ENCODE measurements at places on chromosomes 6 and 20.

DNA sequence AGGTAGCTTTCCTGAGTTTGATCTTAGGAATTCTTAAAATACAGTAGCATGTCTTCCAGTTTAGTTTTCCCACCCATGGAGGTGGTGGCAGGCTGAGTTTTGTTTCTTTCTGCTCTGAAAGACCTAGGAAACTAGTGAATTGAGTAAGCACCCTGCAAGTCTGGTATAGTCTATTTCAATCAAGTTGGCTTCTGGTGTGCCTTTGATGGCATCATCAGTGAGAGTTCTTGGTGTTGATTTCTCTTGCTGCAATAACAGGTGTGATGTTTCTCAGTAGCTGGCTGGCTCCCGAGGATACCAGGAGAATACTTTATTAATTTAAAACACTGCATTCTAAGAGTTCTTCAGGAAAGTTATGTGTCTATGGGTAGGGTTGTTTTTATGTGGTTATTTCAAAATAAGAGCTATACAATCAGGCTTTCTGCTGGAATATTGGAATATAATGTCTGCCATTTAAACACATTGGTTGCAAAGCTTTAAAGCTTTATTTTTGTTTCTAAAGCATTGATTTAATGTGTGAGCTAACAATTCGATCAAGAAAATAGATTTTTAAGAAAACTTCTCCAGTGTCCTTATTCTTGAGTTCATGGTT, 19.0 kb downstream of the VAPB start:
- DNase-seq: no peak

DNA sequence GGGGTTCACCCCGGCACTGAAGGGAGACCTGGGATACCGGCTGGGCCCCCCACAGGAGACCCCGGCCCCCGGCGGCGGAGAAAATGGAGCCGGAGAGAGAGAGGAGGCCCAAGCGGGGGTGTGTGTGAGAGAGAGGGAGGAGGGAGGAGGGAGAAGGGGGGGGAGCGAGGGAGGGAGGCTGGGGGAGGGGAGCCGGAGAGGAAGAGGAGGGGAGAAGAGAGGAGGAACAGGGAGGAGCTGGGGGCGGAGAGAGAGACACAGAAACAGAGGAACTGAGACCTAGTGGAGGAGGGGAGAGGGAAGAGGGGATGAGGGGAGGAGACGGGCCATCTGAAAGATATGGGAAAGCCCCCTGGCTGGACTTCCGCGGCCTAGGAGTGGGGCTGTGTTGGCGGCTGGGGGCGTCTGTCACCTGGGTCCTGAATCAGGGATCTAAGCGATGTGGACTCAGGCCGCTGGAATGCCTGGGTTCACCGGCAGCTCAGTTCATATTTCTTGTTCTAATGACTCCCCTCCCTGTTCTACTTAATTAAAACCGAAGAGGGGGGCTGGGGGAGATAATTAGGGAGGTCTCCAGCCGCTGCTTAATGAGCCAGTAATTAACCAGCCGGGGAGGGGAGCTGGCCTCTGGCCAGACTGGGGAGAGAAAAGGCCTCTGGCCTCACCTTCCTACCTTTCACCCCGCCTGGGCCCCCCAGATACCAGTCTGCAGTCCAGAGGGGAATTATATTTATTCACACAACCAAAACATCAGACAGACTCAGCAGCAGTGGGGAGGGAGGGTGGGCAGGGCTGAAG, at the start of gene PBX2:
PBX2 (minus strand) TSS at position 149 of the 798 bp plus-strand sequence. CDS start 287 bp downstream, outside the sequence.
- peak; percentile 60 for DNase-seq

- no peak for DNase-seq
Measured at GRCh38 chr6:92341201-92341600, 1078.2 kb downstream of the EPHA7 start.

GRCh38 chr20:53736122-53736756, 142.6 kb upstream of the ZNF217 start:
- DNase-seq: no peak

- no peak for DNase-seq
Measured at GRCh38 chr6:154457881-154458284, 52.6 kb downstream of the CNKSR3 start.

- no peak for DNase-seq
Measured at GRCh38 chr20:18571578-18571977, 4.3 kb downstream of the SMIM26 start.

DNA sequence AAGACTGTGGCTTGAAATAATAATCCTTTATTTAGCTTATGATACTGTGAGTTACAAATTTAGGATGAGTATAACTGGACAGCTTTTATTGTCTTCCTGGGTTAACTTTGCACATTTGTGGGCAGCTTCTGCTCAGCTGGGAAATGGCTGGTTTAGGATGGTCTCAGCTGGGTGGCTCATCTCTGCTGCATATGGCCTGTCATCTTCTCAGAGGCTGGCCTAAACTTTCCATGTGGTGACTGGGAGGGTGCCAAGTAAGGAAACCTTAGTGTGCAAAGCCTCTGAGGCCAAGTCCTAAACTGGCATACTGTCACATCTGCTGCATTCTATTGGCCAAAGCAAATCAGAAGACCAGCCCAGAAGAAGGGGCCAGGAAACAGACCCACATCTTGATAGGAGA, 40.2 kb downstream of the BTBD3 start:
- DNase-seq: no peak

DNA sequence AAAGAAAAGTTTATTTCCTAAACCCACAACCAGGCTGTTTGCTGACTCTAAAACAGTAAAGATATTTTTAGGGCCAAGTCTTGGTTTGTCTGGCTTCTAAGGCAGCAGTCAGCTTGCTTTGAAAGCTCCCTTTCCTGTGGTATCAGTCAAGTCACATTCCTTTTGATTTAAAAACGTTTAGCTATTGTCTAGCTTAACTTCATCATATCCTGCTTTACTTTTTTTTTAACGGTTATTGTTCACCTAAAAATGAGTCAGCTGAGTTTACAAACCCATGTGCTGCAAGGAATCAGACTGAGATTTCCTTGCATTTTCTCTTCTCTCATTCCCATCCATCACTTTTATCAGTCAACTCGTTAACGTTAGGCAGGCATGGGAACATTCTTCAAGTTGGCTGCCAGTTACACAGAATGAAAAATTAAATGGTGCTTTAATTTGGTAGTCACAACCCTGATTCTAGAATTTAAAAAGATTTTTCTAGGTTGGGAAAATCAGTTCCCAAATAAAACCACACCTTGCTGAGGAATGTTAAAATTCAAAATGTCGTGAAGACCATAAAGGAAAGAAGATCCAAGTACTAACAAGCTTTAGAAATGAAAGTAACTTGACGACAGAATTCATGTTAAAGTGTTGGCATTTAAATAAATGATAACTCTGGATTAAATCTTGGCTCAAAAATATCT, 45.9 kb downstream of the ELOVL5 start:
- DNase-seq: no peak

- no peak for DNase-seq
Measured at GRCh38 chr20:56683077-56683865, 54.2 kb downstream of the TFAP2C start.
